ENCODE measurements at places on chromosomes 3 and 15.
A peak's percentile ranks its signal among the peaks of the same experiment; 100 is the strongest.

- H3K4me3 ChIP-seq: no peak overlapping the region
- no peaks in the 10 kb centered on the region for H3K4me1 ChIP-seq
- H3K36me3 ChIP-seq: no peaks in the 10 kb centered on the region
- H3K27ac ChIP-seq: no peak overlapping the region
These were observed 216.0 kb downstream of the TLE3 start for GRCh38 chr15:69881766-69882165.

GRCh38 chr3:43169987-43170386, 64.1 kb upstream of the POMGNT2 start:
- H3K4me3 ChIP-seq: no peak overlapping the region
- peaks cover 22% of the 10 kb centered on the region for H3K36me3 ChIP-seq
- peaks cover 12% of the 10 kb centered on the region for H3K27me3 ChIP-seq
- H3K4me1 ChIP-seq: no peaks in the 10 kb centered on the region
- no peak overlapping the region for H3K27ac ChIP-seq

GRCh38 chr3:71413572-71413971, 170.0 kb downstream of the FOXP1 start:
- H3K4me3 ChIP-seq: no peak overlapping the region
- H3K4me1 ChIP-seq: peaks cover 44% of the 10 kb centered on the region
- H3K27me3 ChIP-seq: no peaks in the 10 kb centered on the region

- H3K27me3 ChIP-seq: no peaks in the 10 kb centered on the region
- peaks cover 47% of the 10 kb centered on the region for H3K36me3 ChIP-seq
- DNase-seq: peak; percentile 65
- H3K27ac ChIP-seq: peak overlapping the region; percentile 89
- H3K4me1 ChIP-seq: peaks cover 22% of the 10 kb centered on the region
- H3K4me3 ChIP-seq: peak overlapping the region; percentile 95
These were observed 631 bp downstream of the NKTR start for GRCh38 chr3:42600958-42601675.

- H3K4me3 ChIP-seq: no peak overlapping the region
- H3K27me3 ChIP-seq: peaks cover 46% of the 10 kb centered on the region
- H3K4me1 ChIP-seq: no peaks in the 10 kb centered on the region
- H3K36me3 ChIP-seq: no peaks in the 10 kb centered on the region
- no peak for DNase-seq
These were observed 101.3 kb upstream of the ATP11B start for GRCh38 chr3:182692021-182692420.

DNA sequence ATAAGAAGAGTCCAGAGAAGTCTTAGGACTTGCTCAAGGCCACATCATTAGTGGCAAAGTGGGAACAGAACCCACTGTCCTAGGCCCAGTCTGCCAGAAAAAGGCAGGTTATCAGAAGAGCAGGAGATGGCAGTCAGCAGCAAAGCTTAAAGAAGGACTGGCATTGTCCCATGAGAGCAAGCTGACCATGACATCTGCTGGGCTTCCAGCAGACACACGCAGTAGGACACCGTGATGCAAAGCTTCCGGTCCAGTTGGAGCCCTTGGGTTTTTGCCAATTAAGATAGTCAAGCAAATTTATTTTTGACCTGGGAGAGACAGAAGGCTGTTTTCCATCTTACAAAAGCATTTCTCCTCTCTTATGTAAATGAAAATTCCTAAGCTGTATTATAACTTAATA, 42.1 kb downstream of the ZBTB38 start:
- no peaks in the 10 kb centered on the region for H3K27me3 ChIP-seq
- no peak for DNase-seq
- H3K4me3 ChIP-seq: no peak overlapping the region
- H3K36me3 ChIP-seq: peaks cover 46% of the 10 kb centered on the region

GRCh38 chr3:114401346-114401745, 107.5 kb downstream of the TIGIT start:
- H3K27me3 ChIP-seq: peaks cover 5% of the 10 kb centered on the region
- no peak overlapping the region for H3K27ac ChIP-seq
- H3K4me3 ChIP-seq: no peak overlapping the region
- H3K36me3 ChIP-seq: no peaks in the 10 kb centered on the region
- DNase-seq: no peak

DNA sequence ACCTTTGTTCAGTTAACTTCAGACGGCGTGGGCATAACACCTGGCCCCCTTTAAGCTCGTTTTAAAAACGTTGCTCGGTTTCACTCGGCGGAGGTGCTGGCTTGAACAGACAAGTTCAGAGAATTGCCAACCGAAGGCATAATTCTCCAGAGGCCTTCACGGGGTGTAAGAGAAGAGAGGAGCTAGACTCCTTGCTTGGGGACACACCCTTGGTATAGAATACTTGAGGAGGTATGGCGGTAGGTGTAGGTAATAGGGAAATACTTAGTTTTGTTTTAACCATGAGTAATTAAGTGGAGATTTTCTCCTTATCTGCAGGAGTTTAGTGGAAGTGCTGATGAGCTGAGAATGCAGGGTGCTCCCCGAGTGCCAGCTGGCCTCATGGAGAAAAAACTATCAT, 921 bp downstream of the FBXL2 start:
- H3K4me3 ChIP-seq: no peak overlapping the region
- no peaks in the 10 kb centered on the region for H3K4me1 ChIP-seq
- H3K27ac ChIP-seq: no peak overlapping the region
- H3K27me3 ChIP-seq: peaks cover 26% of the 10 kb centered on the region
- DNase-seq: no peak
- H3K36me3 ChIP-seq: no peaks in the 10 kb centered on the region

- peaks cover 4% of the 10 kb centered on the region for H3K36me3 ChIP-seq
- no peak overlapping the region for H3K27ac ChIP-seq
- no peak for DNase-seq
- H3K4me1 ChIP-seq: peaks cover 5% of the 10 kb centered on the region
- no peak overlapping the region for H3K4me3 ChIP-seq
- no peaks in the 10 kb centered on the region for H3K27me3 ChIP-seq
These were observed 660.1 kb upstream of the CBLB start for GRCh38 chr3:106528932-106529331.

DNA sequence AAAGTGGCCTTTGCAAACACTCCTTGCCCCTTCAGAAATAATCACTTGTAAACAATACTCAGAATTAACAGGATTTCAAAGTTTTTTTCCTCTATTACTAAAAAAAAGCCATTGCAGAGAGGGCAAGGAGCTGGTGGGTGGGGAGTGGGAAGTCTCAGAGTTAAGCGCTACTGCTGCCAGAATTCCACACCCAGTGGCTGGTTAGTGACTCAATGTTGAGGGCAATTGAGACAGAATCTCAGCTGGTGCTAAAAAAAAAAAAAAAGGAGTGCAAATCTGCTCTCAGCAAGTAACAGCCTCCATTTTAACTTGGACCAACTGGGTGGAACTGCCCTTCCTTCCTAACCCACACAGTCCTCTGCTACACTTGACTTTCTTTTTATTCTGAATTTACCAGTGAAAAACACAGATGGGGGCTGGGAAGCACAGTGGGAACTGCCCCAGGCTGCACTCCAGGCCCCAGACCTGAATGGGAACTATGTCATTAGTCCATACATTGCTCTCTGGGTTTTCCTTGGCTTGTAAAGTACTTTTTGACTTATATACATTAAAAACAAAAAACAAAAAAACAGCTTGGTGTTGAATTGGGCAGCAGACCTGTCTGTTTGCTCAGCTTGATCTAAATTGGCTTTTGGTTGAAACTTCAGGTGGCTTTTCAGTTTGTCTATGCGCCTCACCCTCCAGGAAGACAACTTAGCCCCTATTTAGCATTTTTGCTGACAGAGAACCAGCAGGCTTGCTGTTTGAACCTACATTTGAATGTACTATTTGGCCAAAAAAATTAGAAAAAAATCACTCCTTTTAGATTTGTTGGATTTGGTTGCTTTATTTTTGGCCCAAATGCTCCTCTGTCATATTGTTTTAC, 357.8 kb upstream of the TBL1XR1 start:
- no peak for DNase-seq
- H3K27ac ChIP-seq: no peak overlapping the region
- no peaks in the 10 kb centered on the region for H3K27me3 ChIP-seq
- peak overlapping the region; percentile 12 for H3K4me3 ChIP-seq
- H3K36me3 ChIP-seq: no peaks in the 10 kb centered on the region

DNA sequence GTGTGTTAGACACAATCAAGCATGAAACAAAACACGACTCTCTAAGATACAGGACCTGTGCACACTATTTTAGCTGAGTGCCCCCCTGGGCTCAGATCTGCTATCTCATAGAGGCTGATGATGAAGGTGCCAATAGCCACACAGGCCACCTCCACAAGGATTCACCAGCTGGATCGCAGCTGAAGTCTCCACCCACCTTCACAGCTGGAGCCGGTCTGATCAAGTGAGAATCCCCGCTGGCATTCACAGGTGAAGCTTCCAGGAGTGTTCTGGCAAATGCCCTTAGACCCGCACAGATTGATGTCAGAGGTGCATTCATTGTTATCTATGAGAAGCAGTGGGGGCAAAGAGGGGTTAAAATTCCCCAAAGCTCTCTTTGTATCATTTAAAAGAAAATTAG, 90.1 kb downstream of the DUT start:
- no peak overlapping the region for H3K4me3 ChIP-seq
- DNase-seq: no peak

Data from T-helper 2 cell treated with Interferon-gamma antibody and Interleukin-4, amounts not matched to agents 5 μg/mL and 100 μg/mL, for 36 hours (primary cell).